ENCODE measurements at places on chromosomes 4 and X.

DNA sequence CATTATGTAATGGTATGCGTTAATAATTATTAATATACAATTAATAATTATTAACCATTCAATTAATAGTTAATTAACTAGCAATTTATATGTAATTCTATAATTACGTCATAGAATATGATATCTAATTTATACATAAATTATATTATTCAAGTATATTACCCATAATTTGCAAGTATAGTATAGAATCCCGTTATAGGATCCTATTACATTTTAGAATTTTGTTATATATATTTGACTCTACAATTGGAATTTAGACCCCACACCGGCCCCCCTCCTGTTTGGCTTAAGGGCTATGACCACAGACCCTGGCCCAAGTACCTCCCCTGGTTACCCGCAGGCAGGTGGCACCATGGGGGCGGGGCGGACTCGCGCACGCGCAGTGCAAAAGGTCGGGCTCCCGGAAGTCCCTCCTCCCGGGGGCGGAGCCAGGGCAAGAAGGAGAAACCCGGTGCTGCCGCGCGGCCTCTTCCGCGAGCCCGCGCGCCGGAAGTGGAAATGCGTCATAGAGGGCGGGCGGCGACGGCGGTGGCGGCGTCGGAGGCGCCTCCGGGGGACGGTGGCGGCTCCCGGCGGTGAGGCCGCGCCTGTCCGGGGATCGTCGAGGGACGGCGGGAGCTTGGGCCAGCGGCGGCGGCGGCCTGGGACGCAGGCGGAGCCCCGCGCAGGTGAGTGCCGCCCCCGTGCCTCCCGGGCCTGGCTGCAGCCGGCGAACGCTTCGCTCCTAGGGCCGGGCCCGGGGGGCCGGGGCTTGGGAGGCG is at the start of gene AKAP17A:
AKAP17A (plus strand) TSS at position 503 of the 761 bp plus-strand sequence. CDS start 1,859 bp downstream, outside the sequence.
- peak; percentile 100 for DNase-seq

GRCh38 chr4:110003401-110004187 is 90.9 kb downstream of the EGF start:
- DNase-seq = no peak

DNA sequence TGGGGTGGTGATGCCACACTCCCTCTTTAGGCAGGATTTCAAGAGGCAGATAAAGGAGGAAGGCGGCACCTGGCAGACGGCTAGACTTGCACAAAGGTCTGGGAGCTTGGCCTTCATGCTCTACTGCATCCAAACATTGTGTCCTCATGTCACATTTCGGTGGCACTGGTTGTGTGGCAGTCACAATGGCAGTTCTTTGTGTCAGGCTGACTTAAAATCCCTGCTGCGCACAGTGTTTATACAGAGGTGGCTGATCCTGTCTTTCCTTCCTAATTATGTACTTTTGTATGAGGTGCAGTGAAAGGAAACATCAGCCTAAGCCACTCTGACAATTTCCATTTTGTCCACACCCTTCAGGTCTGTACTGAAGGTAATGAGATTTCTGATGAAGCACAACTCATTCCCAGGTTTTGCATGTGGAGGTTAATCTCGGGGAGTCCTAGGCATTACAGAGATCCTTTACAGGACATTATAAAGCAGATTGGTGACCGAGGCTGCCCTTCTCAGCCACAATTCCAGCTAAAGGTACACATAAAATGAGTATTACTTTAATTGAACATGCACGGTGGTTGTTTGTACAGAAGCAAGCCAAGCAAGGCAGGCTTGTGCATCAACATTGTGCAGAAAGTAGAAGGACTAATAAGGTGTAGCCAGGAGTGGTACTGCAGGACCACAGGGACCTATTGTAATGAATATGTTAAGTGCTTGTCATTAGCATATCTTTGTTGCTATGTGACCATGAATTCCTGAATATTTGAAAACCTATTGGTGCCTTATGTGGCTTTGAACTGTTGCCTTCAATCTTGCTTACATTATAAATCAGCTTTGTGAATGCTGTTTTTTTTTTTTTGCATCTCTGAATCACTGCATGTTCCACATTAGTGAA is 147.6 kb downstream of the STK32B start:
- no peak for DNase-seq

- no peak for DNase-seq
These were observed 331.1 kb upstream of the SLC7A11 start for GRCh38 chr4:138573246-138573645.

DNA sequence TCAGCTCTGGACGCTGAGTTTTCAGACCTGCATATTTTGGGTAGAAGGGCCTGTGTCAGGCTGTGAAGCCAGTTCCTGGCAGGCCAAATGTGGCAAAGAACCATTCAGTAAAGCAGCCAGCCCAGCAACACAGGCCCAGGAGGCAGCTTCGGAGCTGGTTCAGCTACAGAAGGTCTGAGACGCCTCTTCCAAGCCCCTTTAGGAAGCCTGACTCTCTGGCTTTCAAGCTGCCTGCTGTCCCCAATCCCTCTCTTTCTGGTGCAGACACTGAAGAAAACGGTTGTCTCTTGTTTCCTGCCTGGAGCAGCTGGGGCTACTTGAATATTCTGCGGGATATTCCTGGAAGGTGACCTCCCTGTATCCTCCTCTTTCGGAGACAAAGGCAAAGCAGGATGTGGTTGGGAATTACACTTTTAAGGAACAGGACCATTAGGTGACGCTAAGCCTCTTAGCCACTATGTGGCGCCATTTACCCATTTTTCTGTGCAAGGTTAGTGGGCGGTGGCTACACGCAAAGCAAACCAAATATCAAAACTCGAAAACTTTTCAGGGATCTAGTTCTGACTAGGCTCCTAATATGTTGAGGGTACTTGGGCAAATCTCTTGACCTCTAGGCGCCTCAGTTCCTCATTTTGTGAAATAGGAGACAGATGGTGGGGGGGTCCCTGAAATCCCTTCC is 47.2 kb upstream of the LAS1L start:
- DNase-seq = peak; percentile 53

GRCh38 chrX:72216973-72217372 is 21.9 kb downstream of the ERCC6L start:
- no peak for DNase-seq

GRCh38 chr4:85498068-85498733 is 23.3 kb downstream of the ARHGAP24 start:
- DNase-seq = no peak

GRCh38 chr4:143356493-143356892 is 19.8 kb downstream of the GAB1 start:
- DNase-seq = no peak

DNA sequence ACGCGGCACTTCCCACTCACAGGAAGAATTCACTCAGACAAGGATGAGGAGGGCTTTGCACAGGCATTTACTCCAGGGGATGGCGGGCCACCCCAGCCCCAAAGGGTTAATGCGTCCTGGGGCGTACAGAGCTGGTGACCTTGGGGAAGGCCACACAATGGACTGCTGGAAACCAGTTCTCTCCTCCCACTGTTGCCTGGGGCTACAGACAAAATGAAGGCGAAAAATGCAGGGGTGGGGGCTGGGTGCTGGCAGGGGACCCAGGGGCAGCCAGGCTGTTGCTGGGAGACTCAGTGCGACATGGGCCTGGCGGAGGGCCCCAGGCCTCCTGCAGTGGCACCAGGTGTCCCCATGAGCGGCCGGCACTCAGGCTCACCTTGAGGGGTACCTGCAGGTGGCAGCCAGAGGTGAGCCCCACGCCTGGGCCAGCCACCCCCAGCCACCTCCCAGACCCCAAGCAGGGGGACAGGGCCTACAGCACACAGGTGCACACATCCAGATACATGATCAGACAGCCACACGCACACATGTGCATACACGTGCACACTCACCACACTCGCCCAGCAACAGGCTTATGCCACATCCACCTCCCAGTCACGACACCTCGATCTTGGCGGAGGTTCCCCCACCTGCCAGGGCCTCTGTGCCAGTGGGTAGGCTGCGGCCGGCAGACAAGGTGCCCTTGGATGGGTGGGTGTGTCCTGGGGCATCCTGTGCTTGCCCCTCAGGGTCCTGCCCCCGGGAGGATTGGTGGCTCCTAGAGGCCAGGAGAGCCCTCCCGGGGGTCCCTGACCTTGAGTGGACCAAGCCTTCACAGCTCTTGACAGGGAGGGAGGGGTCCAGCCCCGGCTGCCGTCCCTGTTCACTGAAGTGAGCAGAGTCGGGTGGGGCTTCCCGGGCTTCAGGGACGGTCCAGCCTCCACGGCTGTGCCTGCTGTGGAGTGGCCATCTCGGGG is 13.1 kb downstream of the NAT8L start:
- DNase-seq = no peak

- no peak for DNase-seq
These were observed 46.2 kb downstream of the LDB2 start for GRCh38 chr4:16852228-16852627.

DNA sequence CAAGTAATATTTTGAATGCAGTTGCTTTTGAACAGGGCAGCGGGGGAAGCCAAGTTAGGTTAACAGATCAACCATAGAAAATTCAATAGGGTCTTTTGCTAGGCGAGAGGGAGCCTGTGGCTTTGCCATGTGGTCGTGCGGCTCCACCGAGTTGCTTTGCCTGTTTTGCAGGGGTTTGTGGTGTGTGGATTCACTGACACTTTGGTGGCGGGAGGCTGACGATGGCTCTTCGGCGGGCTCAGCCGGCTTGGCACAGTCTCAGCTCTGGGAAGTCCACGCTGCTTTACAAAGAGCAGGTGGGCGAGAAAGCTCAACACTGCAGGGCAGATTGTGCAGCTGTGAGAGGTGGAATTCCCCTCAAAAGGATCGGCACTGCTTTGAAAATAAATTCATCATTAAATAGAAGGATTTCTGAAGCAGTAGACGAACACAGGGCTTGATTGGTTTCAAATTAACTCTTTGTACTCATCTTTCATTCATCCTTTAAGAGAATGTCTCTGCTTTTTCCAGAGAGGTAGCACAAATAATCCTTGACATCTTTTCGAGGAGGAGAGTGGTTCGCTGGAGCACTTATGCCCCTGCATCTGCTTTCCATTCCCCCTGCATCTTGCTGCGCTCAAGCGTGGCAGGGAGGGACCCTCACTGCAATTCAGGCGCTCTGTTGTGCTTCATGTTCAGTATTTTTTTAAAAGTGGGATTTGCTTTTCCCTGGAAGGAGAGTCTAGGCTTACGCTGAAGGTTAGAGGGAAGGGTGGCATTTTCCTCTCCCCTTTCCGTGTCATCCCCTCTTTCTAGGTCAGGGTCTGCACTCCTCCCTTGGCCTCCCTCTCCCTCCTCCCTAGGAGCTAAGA is 201.8 kb upstream of the LEF1 start:
- DNase-seq = peak; percentile 67

GRCh38 chrX:105882581-105883275 is 60.4 kb downstream of the NRK start:
- DNase-seq = no peak

GRCh38 chr4:70925899-70926635 is 23.9 kb downstream of the MOB1B start:
- no peak for DNase-seq

GRCh38 chr4:4765811-4766210 is 93.7 kb upstream of the MSX1 start:
- no peak for DNase-seq

GRCh38 chr4:123284168-123284567 is 112.4 kb upstream of the SPRY1 start:
- DNase-seq = no peak

- no peak for DNase-seq
These were observed 514.7 kb downstream of the CENPC start for GRCh38 chr4:67030636-67031035.

GRCh38 chr4:173449380-173449717 is 50.4 kb upstream of the SCRG1 start:
- DNase-seq = no peak

GRCh38 chr4:117664706-117665444 is 369.4 kb upstream of the NDST3 start:
- DNase-seq = no peak

GRCh38 chrX:12013211-12013618 is 125.1 kb upstream of the FRMPD4 start:
- DNase-seq = no peak

GRCh38 chrX:149987613-149988012 is 49.3 kb upstream of the EOLA2 start:
- no peak for DNase-seq

DNA sequence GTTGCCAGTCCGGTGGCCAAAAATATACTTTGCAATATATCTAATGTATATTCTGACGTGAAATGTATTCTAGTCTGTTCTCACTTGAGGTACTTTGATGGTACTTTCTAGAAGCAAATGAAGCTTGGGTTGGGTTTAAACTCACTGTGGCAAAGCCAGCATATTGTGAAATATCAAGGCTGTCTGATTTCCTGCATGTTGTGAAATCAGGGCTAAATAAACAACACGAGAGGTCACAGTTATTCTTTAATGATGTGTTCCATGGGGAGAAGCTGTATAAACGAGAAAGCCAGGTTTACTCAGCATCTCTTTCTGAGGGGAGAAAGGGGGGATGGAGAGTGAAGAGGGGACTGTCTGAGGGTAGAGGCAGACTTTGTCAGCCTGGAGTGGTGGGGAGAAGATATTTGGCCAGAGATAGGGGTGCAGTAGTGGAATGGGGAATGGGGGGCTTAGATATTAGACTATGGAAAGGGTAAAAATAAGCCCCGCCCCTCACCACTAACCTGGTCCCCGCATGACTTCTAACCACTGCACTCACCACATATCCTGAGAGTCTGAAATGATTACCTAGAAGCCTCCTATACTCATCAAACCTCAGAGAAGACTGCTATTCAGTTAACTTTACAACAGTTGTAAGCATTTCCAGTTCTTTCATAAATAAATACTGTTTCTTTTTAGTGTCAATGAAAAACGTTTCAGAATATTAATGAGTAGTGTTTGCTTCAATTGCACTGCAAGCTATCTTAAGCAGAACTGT is 5.9 kb upstream of the SCARB2 start:
- no peak for DNase-seq

DNA sequence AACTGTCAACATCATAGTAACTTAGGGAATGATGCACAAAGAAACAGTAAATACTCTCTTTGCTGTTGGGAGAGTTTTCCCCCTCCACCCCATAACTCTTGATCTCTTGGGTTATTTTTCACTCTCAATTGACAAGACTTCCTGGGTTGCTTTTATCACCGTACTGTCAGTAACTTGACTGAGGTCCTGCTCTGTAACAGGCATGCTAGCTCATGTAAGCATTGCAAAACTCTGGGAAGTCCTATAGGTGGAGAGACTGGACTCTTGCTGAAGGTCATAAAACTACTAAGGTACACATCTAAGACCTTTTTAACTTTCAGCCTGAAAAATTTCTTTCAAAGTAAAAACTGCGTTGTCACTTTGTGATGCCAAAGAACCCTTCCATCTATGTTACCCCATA is 10.9 kb downstream of the SHROOM3 start:
- no peak for DNase-seq

GRCh38 chr4:70575964-70576363 is 16.1 kb upstream of the AMBN start:
- DNase-seq = no peak

GRCh38 chr4:132101526-132101925 is 1047.6 kb upstream of the PCDH10 start:
- DNase-seq = no peak

DNA sequence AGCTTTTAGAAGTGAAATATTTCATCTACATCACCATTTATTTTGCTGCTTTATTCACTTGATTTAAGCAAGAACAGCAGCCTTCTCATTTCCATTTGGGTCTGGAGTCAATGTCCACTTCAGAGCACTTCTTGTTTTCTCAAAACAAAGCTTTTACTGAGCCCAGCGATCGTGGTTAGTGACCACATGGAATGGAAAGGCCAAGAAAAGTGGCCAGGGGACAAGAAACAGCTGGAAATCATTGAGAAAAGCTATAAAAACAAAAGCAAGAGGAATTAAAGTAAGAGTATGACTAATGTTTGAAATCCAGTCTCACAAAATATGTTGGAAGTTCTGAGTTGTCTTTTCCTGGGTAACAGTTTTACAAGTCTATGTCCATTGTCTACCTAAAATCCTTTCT is 328.4 kb upstream of the INTU start:
- DNase-seq = no peak

- no peak for DNase-seq
These were observed 181.2 kb upstream of the SPOCK3 start for GRCh38 chr4:167415461-167415860.

- DNase-seq = no peak
These were observed 12.4 kb downstream of the TNIP2 start for GRCh38 chr4:2743518-2744445.

All from activated CD8-positive, alpha-beta memory T cell treated with anti-CD3 and anti-CD28 coated beads, Interleukin-2, amount 50 U/mL, for 48 hours (primary cell).